ENCODE measurements at places on chromosomes 7 and 10.

- no peak for DNase-seq
Measured at GRCh38 chr10:129870961-129871621, 93.0 kb downstream of the EBF3 start.

DNA sequence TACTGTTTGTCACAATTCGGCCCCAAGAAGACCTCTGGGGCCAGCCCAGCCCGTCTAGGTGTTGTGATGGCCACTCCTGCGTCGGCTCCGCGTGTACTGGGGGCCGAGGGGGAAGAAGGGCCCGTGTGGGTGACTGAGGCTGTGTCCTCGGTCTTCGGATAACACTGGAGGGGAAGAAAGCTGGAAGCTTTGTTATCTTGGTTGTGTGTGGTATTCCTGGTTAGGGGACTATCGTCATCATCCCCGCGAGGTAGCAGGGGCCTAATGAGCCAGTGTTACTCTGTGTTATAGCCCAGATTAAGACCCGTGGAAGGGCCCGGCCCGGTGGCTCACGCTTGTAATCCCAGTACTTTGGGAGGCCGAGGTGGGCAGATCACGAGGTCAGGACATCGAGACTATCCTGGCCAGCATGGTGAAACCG is 854 bp downstream of the MTG1 start:
- DNase-seq: no peak

GRCh38 chr7:3327655-3328054 is 26.6 kb downstream of the SDK1 start:
- no peak for DNase-seq

DNA sequence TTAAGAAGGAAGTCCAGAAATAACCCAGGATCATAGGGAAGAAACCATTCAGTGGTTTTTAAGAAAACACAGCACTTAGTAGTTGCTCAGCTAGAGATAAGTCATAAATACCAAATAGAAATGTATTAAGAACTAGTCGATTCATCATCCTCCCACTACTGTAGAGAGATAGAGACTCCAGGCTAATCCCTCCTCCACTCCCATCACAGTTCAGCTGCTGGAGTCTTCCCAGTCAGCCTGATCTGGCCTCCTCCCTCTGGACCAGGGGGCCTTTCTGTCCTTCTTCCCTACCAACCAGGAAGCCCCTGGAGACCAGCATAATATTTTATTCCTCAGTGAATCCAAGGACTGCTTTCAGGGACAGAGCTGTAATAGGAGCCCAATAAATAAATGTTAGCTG is 294.1 kb upstream of the YAE1 start:
- DNase-seq: no peak

DNA sequence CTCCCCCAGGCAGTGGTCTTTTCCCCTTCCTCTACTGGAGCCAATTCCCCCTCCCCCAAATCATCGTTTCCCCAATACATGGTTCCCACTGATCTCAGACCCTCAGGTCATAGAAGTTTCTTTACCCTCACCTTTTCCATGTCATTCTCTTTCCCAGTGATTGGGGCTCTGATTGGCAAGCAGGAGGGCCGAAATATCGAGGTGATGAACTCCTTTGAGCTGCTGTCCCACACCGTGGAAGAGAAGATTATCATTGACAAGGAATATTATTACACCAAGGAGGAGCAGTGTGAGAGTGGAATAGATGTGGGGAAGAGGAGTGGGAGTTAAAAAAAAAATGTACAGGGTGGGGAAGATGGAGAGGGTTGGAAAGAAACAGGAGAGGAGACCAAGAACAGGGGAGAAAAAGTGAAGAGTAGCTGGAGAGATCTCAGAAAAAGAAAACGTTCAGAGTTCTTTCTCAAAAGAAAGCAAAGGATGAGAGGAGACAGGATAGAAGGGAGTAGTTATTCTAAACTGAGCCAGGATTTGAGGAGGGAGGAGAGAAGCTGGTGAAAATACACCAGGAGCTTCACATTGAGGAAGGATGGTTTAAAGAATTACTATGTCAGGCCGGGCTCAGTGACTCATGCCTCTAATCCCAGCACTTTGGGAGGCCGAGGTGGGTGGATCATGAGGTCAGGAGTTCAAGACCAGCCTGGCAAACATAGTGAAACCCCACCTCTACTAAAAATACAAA is 858 bp downstream of the COPS6 start:
- no peak for DNase-seq

GRCh38 chr7:129136887-129137642 is 7.4 kb upstream of the TSPAN33 start:
- DNase-seq: no peak

GRCh38 chr7:101890749-101891523 is 73.5 kb downstream of the CUX1 start:
- DNase-seq: no peak

GRCh38 chr10:527416-527815 is 162.1 kb downstream of the DIP2C start:
- no peak for DNase-seq

DNA sequence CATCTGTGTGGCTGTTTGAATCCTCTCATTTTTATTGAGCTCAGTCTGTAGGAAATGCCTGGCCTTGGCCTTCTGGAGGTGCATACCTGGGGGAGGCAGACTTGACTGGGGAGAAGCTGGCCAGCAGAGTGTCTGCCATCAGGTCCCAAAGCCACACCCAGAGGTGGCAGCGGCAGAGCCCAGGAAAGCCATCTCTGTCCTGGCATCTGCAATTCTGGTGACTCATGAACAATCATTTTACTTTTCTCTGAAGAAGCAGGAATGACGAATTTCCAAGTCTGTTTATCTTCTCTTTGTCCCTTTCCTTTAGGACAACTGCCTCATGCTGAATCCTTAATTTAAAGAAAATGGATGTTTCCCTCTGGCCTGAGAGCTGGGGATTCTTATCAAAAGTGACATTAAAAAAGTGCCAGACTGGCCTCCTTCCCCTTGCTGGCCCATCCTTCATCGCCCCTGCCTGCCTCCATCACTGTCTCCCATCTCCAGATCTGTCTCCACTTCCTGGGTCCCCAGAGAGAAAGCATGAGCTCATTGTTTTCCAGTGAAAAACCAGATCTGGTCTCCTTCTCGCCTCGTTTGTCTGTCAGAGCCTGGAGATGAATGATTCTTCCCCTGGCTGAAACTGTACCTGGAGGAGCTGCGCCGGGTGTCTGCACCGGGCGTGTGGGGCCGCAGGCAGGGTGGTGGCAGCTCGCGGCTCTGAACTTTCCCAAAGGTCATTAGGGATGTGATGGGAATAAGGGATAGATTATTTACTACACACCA is 124.5 kb downstream of the TMEM178B start:
- DNase-seq: no peak

DNA sequence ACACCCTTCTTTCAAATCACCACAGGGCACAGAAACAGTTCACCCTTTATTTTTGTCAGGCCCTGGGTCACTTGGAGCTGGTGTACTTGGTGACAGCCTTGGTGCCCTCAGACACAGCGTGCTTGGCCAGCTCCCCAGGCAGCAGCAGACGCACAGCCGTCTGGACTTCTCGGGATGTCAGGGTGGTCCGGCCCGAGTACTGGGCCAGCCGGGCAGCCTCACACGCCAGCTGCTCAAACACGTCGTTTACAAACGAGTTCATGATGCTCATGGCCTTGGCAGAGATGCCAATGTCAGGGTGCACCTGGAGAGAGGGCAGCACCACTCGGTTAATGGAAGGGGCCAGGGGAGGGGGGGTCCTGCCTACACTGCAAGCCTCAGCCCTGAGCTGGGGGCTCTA is 2.5 kb downstream of the H2BK1 start:
- DNase-seq: no peak

GRCh38 chr7:98841179-98841997 is 28.4 kb downstream of the TMEM130 start:
- DNase-seq: peak; percentile 22

DNA sequence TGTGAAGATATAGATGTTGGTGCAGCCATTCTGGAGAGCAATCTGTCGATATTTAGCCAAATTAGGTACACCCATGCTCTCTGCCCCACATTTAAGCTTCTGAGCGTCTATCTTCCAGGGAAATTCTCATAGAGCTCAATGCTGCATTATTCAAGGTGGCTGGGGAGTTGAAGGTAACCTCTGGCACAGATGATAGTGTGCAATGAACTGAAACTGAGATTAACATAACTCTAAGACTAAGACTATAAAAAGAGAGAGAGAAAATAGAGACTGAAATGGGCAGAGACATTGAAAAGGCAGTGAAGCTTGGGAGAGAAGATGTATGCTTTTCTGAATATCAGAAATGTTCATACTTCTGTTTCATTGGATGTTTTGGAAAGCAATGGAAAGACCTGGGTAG is 1197.0 kb upstream of the AUTS2 start:
- no peak for DNase-seq

GRCh38 chr7:152925412-152926147 is 166.0 kb downstream of the ACTR3B start:
- DNase-seq: no peak

- DNase-seq: no peak
Measured at GRCh38 chr10:62186999-62187675, 81.5 kb downstream of the RTKN2 start.

DNA sequence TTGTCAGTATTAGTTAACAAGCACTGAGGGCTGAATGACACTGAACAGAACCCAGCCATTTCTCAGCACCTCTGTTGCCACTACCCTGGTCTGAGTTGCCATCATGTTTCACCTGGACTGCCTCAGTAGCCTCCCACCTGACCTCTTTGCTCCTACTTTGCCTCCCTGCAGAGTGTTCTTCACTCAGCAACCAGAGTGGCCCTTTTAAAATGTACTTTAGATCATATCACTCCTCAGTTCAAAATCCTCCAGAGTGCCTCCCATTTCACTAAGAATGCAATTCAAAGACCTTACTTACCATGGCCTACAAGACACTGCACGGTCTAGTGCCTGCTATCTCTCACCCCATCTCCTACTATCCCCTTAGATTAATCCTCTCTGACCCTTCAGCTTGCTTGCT is 214.5 kb downstream of the AUTS2 start:
- no peak for DNase-seq

GRCh38 chr7:100879685-100880261 is 4.9 kb downstream of the SRRT start:
- no peak for DNase-seq

DNA sequence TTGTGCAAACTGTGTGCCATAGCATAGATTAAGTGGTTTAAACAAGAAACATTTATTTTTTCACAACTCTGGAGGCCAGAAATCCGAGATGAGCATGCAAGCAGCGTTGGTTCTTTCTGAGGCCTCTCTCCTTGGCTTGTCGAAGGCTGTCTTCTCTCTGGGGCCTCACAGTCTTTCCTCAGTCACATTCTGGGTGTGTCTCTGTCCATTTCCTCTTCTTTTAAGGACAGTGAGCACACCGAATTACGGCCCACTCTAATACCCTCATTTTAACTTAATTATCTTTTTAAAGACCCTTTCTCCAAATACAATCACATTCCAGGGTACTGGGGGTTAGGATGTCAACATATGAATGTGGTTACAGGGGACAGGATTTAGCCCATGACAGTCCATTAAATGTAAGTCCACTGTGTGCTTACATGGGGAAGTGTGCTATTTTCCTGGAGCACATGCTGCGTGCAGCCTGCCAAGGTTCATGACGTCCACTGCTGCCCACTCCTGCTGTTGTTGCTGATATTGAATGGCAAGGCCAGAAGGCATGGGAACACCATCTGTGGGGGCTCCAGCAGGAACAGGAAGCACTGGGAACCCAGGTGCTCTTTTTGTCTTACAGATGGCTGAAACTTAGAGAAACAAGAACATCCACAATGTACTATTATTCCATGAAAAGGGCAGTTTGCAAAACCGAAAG is 365.5 kb downstream of the GALNT17 start:
- DNase-seq: no peak

DNA sequence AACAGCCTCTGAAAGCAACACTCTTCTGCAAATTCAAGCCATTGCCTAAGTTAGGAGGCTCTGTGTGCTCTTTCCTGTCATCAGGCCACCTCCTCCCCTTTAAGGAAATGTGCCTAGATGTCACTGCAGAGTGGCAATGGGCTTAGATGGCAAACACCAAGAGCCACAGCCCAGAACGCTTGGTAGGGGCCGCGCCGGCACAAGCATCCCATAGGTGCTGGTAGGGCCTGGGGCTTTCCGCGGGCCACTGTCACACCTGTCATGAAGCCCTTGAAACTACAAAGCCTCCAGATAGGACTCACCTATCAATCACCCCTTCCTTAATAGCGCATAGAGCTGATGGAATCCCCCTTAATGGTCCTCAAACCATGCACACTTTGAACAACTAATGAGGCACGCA is 299.9 kb downstream of the GRID1 start:
- no peak for DNase-seq

DNA sequence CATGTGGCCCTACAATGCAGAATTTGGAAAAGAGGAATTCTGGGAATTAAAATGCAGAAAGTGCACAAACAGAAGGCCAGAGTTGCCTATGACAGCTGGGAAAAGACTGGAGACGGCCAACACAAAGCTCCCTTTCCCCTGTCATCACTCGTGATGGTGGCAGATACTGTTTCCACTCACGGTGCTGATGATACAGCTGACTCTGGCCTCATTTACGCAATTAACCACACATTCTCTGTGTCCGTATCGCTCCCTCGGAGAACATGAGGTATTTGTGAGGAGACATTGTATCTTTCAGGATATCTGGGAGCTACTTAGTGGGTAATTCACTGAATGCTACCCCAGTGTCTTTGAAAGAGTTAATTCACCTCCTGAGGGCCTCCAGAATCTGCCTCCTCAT is 172.8 kb downstream of the TAX1BP1 start:
- DNase-seq: no peak

DNA sequence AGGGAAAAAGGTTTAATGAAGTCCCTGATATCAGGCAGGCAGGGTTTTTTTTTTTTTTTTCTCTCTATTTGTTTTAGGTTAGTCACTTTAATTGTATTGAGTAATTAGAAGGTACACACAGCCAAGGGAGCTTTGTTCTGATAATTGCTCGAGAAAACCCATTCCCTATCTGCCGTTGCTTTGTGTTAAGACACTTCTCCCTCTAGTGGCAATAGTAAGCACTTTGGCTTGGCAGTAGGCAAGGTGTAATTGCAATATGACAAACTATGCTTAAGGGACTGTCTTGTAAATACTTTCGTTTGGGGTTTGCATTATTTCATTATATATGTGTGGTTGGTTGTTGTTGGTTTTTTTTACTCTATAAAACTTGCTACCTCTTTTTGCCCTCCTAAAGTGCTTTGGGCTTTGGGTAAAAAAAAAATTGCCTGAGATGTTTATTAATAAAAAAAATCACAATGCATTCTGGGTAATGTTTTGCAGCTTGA is 113.4 kb downstream of the BTRC start:
- peak; percentile 62 for DNase-seq
